ENCODE measurements at places on chromosomes 12 and 14.

DNA sequence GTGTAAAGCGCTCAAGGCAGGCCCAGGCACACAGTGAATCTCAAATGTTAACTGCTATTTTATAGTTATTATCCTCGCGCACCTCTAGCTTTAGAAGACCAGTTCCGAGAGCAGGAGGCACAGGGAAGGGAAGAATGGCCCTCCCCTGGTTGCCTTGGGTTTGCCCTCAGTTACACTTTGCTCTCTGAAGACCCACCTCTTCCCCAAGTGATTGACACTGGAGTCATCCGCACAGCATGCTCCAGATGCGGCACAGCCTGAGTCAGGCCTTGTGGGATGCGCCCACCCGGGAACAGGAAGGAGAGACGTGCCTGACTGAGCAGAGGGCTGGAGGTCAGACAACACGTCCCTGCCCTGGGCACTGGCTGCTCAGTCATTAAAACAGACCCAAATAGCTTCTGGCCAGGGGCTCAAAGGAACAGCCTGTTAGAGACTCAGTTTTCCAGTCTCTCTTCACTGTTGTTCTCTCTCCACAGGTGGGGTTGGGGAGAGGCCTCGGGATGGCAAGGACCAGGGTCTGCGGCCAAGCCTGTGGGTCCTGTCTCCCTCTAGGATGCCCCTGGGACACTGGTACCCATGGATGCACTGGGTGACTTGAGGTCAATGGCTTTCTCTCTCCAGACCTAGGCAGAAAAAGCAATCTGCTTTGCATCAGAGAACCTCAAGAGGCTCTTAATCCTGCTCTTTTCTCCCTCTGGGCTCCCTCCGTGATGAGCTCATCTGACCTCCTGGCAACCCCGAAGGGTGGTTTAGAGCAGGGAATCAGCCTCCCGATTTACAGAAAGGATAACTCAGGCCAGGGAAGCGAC is 13.6 kb upstream of the MLXIP start:
- no peak for DNase-seq

DNA sequence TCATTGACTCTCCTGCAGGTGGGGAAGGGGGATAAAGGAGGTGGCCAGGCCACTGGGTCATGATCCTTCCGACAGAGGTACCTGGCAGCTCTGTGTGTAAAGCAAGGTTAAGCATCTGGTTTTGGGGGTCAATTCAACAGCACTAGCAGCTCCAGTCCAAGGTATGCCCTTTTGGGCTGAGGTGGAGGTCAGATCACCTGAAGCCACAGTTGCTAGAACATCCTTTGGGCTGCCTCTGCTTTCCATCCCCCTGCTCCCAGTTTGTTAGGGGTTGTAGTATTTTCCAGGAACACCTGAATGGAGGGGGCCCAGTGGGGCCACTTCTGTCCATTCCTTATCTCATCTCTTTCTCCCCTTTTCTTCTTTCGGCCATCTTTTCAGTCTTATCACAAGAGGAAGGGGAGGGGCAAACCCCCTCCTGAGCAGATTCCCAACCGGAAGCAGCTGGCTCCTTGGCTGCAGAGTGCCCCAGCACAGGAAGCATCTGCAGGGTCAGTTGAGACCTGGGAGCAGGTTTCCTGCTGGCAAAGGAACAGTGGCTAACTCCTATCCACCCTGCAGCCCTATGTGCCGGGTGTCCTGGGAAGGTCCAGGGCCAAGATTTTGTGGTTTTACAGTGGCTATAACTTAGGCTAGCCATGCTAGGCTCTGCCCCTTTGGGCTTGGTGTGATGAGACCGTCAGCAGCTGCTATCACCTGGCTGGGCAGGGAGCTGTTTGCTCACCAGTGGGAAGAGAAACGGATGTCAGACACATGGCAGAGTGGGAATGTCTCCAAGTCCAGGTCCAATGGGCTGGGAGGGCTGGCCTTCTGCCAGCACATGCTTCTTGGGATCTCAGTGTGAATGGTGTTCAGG is 40.2 kb downstream of the SH2B3 start:
- no peak for DNase-seq

DNA sequence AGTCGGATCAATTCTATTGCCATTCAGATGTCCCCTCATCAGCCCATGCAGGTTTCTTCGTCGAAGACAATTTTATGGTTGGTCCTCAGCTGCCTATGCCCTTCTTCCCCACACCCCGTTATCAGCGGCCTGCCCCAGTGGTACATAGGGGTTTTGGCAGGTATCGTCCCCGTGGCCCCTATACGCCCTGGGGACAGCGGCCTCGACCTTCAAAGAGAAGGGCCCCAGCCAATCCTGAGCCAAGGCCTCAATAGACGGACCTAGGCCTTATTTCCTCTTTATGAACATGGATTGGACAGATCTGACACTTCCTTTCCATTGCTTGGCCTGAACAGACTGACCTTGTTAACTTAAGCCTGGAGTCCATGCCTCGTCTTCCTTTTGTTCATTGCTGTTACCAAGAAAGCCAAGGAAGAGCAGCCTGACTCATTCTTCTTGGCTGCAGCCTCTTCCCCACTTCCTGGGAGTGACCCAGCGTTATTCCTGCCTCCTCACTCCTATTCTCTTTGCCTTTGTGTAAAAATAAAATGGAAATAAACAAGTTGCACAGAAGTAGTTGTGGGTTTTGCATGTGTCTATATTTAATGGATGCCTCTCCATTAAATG is 156.5 kb upstream of the AMIGO2 start:
- DNase-seq, result no peak

- no peak for DNase-seq
These were observed 10.5 kb downstream of the GABARAPL1 start for GRCh38 chr12:10223208-10223607.

- DNase-seq, result peak; percentile 96
These were observed 29.6 kb downstream of the SMUG1 start for GRCh38 chr12:54159140-54159539.

DNA sequence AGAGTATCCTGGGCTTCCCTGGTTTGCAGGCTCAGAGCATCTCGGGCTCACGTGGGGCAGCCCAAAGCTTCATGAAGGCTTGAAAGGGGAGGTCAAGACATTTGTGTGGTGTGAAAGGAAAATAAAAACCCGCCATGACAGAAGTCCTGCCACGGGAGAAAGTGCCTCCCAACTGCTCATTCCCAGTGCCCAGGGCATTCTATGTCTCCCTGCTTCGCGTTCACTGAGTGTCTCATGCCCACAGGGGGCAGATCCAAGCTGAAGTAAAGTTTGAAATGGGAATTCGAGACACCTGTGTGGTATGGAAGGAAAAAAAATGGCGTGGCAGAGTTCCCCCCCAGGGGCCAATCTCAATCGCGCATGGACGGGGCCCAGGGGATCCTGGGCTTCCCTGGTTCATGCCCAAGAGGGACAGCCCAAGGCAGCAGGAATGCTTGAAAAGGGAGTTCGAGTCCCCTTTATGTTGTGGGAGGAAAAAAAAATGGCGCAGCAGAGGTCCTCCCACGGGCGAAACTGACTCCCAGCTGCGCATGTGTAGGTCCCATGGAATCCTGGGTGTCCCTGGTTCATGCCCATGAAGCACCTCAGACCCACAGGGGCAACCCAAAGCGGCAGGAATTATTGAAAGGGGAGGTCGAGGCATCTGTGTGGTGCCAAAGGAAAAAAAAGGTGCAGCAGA is 576.7 kb downstream of the ALG10 start:
- no peak for DNase-seq

GRCh38 chr14:85921241-85921640 is 391.3 kb downstream of the FLRT2 start:
- no peak for DNase-seq

- no peak for DNase-seq
These were observed 36.9 kb downstream of the PLEKHA5 start for GRCh38 chr12:19166387-19166786.

DNA sequence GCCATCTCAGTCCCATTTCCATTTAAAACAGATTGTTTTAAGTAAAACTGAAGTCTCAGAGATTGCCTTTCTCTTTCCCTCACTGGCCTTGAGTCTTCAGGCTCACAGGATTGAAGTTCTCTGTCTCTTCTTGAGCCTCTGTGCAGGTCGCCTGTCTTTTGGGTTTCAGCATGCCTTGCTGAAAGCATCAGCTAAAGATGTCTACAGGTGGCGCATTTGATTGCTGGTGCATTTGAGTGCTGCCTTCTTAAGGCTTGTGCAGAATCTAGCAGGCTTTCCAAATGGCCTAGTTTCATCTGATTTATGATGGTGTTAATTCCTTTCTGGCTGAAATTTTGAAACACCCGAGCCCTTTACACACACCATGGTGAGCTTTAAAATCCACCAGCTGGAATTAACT is 1062.2 kb upstream of the FBXO33 start:
- no peak for DNase-seq

DNA sequence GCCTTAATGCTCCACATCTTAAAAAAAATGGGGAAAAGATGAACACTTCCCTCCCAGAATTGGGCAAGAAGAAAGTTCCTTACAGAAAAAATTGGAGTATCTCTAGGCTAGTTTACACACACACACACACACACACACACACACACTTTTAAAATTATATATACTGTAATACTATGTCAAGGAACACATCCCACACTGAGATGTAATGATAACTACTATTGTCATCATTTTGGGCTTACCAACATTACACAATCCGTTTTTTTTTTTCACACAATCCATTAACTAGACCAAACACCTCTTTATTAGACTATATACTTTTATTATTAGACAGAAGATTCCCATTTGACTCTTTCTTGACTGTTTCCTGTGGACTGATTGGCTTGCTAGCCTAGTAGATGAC is 2.5 kb downstream of the LTBR start:
- no peak for DNase-seq

GRCh38 chr12:43147878-43148277 is 404.1 kb downstream of the ADAMTS20 start:
- no peak for DNase-seq

- DNase-seq, result no peak
These were observed 38.9 kb downstream of the NIN start for GRCh38 chr14:50792051-50792477.

DNA sequence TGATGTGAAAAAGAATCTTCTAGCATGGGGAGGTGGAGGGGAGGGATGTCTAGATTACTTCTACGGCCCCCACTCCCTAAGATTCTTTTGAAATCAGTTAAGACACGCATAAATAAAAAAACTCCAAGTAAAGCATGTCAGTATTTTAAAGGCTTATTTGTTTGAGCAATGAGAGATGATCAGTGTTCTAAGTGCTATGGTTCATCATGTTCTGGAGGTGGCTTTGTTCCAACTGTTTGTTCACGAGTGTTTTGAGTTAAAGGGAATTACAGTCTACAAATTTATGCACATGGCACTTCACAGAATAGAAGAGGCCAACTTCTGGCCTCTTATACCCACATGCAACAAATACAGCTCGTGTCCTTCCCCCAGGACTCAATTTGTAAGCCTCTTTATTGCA is 394.9 kb downstream of the RAD51B start:
- no peak for DNase-seq

DNA sequence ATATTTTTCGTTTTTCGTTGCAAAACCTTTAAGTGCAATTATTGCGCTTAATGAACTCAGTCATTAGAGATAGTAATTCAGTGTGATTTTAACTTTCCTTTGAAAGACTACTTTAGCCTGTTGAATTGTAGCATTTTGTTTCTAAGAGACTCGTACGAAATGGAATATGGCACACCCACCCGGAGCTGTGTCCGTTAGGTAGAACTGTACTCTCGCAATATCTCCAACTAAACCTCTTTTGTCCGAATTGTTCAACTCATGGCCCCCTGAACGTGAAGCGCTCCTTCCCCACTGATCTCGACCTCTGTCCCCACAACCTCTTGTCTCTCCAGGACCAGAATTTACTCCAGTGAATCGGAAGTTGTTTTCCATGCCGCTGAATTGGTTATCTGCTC is 800 bp downstream of the PCNX4 start:
- peak; percentile 21 for DNase-seq

DNA sequence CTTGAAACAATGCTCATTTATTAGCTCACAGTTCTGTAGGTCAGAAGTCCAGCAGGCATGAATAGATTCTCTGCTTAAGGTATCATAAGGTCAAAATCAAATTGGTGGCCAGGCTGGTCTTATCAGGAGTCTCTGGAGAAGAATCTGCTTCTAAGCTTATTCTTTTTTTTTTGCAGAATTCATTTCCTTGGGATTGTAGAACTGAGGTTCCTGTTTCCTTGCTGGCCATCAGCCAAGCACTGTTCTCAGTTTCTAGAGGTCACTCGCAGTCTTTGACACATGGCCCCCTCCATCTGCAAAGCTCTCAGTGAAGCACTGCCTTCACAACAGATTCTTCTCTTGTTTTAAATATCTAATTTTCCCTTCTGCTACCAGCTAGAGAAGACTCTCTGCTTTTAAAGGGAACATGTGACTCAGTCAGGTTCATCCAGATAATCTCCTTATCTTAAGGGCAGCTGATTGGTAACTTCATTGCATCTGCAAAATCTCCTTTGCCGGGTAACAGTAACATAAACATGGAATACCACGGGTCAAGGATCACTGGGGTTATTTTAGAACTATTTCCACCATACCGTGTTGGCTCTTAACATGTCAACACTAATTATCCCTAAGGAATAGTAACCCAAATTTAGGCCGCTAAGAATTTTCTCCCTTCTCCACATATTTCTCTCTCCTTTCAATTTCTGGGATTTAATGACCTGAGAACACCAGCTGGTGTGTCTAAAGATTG is 25.3 kb downstream of the RHOJ start:
- no peak for DNase-seq

- no peak for DNase-seq
These were observed 24.3 kb downstream of the ZFYVE21 start for GRCh38 chr14:103739793-103740501.

DNA sequence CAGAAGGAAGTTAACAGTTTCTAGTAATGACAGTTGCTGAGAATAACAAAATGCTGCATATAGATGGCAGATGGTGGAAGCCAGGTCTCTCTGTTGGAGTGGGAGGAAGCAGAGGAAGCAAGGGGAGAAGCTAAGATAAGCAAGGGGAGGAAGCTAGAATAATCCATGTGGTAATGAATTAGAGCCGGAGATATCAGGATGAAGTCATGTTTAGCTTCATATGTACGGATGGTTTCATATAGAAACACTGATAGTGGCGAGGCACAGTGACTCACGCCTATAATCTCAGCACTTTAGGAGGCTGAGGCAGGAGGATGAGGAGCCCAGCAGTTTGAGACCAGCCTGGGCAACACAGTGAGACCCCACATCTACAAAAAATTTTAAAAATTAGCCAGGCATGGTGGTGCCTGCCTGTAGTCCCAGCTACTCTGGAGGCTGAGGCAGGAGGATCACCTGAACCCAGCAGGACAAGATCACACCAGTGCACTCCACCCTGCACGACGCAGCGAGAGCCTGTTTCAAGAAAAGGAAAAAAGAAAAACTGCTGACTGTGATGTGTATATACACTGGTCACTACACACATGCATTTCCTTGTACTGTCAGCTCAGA is 49.2 kb downstream of the ANAPC7 start:
- no peak for DNase-seq

GRCh38 chr14:95979339-95980042 is 59.7 kb upstream of the C14orf132 start:
- no peak for DNase-seq

DNA sequence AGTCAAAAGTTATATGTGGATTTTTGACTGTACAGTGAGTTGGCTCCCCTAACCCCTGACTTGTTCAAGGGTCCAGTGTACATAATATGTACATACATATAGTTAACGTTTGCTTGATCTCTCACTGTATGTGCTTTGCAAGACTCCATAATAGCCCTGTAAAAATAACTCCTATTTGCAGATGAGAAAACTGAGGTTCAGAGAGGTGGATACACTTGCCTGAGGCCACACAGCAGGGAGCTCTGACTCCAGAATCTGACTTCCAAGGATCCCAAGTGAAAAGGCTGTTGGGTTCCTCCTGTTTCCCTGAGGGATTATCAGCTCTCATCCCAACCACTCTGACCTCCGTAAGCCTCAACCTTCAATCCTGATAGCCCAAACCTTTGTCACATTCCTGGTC is 41.7 kb downstream of the CMKLR1 start:
- DNase-seq, result no peak

GRCh38 chr14:61492474-61492873 is 171.1 kb downstream of the PRKCH start:
- no peak for DNase-seq

Measured in HuH-7 (cell line).